ENCODE measurements at places on chromosomes 6 and 20. TPM values are rescaled to one million over a fixed set of nuclear protein-coding genes. Genes with fewer than 3 reads are reported as not detected.

- no peak for DNase-seq
These were observed 74.7 kb downstream of the TTLL2 start for GRCh38 chr6:167399599-167399998.

DNA sequence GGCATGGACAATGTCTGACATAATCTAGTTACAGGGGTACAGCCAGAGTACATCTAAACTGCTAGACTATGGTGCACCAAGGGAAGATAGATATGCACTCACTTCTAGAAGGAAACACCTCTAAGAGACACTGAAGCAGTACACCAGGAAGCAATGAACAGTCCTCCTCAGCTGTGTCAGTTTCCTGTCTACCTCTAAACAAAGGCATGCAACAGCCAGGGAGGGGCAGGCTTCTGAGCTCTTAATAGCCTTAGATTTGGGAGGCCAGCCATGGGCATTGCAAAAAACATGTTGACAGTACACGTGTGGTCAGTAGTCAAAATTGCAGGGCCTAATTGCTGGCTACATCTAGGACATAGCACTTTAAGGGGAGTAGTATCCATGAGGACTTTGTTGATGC lies 21.4 kb downstream of the CRYBG1 start:
- peak; percentile 13 for DNase-seq

DNA sequence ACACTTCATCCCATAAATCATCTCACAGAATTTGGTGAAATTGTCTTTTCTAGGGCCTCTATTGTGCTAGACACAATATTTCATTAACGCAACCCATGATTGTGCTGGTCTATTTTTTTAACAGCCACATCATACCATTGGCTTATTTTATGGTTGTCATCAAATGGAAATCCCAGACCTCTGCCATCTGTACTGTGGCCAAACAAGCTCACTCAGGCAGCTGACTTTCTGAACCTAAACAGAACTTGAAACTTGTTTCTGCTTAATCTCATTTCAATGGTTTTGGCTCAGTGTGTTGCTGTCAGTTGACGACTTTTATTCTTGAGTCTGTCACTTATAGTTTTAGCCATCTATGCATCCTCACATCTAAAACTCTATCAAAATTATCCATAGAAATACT lies 111.8 kb downstream of the HAO1 start:
- no peak for DNase-seq

DNA sequence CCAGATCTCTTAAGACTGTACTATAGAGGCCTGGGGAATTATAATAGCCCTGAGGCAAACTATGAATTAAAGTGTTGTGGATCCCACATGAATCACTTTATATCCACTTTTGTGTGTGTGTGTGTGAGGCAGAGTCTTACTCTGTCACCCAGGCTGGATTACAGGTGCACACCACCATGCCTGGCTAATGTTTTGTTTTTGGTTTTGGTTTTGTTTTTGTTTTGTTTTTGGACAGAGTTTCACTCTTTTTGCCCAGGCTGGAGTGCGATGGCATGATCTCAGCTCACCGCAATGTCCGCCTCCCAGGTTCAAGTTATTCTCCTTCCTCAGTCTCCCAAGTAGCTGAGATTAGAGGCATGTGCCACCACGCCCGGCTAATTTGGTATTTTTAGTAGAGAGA lies 32.2 kb upstream of the MICB start:
- DNase-seq = no peak

Gene ALDH5A1
- total RNA-seq = 0.44 TPM

Gene FOXS1
- total RNA-seq = 0.20 TPM

Gene FOXQ1
- total RNA-seq = not detected

Gene PPP1R10
- total RNA-seq = 12.5 TPM

Measured in lung microvascular endothelial cell (primary cell).